IMR-90 (cell line): ENCODE measurements at places on chromosomes 11 and 22. TPM values are rescaled to one million over a fixed set of nuclear protein-coding genes. Genes with fewer than 3 reads are reported as not detected.

DNA sequence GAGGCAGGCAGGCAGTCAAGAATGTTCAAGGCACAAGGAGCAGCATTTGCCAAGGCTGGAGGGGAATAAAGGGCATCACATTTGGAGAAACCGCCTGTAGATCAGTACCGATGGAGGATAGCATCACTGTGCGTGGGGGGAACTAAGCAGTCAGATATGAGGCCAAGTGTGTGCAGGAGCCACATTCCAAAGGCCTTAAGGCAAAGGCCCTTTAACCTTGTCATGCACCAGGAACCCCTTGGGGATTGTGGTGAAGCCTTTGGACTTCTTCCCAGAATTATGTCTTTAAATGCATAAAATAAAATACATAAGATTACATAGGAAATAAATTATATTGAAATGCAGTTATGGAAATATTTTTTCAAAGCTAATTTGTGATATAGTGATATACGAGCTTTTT, 532.1 kb downstream of the BUD13 start:
- DNase-seq = no peak

DNA sequence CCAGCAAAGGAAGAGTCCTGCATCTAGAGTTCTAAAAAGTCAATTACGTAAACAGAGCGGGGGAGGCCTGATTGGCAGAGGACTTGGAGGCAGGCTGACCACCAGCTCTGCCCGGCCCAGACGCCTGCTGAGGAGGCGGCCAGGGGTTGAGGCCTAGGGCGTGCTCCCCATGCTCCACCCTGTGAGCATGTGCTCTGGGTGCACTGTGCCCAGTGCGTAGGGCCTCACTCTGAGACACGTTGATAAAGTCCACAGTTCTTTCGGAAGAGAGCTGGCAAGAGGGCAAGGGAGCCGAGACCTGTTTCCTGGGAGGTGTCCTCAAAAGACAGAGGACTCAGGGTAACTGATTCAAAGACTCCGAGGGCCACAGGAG, 25.2 kb downstream of the GRIK4 start:
- no peak for DNase-seq

GRCh38 chr22:17891481-17892167, 117.4 kb upstream of the BID start:
- no peak for DNase-seq

- DNase-seq = no peak
Measured at GRCh38 chr11:124256076-124256475, at the start of gene OR8G5. TSS of gene OR8G5 (plus strand) at chr11:124256376. CDS start at chr11:124264932, 8,556 bp downstream.

DNA sequence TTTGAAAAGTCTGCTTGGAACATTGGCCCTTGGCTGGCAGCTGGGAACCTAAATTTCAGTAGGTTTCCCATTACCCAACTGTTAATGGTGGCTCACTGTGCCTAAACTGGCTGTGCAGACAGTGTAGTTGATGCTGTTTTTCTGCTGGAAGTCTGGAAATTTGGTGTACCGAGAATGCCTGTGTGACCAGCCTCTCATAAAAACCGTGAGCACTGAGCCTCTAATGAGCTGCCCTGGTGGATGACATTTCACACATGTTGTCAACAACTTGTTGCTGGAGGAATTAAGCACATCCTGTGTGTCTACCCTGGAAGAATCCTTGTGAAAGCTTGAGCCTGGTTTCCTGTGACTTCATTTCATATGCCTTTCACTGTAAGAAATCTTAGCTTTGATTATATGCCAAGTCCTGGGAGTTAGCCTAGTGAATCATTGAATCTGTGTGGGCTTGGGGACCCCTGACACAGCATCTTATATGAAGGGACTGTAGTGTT, 131.1 kb downstream of the LDLRAD3 start:
- peak; percentile 91 for DNase-seq

DNA sequence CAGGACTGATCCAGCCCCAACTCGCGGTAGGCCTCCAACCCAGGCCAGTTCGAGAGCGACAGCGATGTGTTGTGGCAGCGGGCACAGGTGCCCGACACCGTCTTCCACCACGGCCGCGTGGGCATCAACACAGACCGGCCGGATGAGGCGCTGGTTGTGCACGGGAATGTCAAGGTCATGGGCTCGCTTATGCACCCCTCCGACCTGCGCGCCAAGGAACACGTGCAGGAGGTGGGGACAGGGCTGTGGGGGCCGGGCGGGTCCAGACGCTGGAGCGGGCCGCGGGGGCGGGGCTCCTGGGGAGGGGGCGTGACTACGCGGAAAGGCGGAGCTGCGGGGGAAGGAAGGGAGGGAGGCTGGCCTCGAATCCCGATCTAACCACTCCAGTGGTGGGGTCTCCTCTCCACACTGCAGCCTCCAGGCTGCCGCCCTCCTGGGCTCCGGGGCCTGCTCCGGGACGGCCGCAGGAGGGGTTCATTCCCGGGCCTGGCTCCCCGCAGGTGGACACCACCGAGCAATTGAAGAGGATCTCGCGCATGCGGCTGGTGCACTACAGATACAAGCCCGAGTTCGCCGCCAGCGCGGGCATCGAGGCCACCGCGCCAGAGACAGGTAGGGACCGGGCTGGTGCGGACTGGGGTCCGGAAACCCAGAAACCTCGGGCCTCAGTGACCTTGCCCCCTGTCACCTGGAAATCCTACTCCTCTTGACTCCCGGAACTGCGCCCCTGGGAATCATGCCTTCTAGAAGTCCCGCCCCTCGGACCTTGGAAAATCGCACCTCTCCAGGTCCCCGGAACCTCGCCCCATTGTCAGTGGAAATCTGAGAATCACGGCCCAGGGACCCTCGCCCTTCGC, 14.9 kb downstream of the TMEM258 start:
- no peak for DNase-seq

- peak; percentile 62 for DNase-seq
Measured at GRCh38 chr11:96052921-96053651, 129.2 kb upstream of the MTMR2 start.

DNA sequence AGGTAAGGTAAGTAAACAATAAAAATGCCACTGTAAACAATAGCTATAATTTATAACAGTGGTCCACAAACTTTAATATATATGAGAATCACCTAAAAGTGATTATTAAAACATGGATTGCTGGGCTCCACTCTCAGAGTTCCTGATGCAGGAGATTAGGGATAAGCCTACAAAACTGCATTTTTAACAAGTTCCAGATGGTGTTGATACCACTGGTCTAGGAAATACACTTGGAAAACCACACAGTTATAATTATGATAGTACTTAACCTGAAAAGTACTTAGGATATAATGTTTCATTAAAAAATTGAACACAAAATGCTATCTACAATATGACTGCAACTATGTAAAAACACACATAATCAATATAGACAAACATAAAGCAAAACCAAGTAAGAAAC, 20.4 kb downstream of the FCHSD2 start:
- no peak for DNase-seq

GRCh38 chr11:120147950-120148270, 10.0 kb upstream of the TRIM29 start:
- DNase-seq = no peak

DNA sequence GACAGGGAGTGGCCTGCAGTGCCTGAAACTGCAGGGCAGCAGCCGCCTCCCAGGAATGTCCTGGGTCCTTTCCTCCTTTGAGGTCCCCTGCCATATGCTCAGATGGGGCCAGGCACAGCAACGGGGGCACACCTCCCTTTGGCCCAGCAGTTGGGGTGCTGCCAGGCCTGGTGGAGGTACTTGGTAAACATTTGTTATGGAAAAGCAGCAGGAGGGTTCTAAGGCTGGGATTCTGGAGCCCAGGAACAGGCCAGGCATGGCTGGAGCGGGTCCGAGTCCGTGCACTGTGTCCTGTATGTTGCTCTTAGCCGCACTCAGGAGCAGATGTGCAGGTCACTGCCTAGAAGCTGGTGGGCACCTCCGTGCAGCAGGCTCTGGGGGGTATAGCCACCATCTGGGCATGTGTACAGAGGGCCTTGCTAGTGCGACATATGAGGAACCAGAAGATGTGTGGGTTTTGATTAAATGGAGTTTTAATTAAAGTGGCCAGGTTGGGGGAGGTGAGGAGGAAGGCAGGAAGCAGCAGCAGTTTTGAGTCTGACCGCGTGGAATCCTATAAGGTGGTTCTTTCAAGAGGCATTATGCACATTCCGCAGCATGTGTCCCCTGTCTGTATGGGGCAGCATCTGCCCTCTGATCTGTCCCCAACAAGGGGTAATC, 1.5 kb downstream of the ADORA2A start:
- DNase-seq = no peak

DNA sequence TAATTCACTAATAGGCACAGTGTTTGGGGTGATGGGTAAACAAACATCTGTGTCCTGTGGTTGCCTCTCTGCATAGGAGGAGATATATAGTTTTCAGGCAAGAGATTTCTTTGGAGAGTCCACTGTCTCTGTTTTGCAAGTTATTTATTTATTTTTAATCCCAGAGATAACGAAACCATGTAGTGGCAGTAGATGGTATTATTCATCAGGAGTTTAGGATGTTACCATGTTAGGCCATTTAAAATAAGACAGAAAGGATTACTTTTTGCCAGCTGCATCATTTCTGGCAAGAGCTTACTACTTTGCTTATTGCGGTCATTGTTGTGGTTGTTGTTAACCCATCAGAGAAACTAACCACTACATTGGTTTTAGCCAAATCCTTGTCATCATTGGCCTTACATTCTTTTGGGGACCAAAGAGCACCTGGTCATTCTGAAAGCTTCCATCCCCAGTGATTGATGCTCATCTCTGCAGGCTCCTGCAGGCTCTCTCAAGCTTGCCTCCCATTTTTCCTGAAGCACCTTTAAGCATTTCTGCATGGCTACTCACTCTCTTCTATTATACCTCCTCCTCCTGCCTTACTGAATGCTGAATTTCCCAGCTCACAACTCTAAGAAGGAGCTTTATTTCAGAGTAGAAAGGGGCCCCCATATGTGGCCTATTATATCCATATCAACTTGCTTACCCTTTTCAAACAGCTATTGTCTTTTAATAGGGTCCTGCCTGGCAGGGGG, 84.4 kb downstream of the CSTPP1 start:
- DNase-seq = peak; percentile 27

- DNase-seq = no peak
Measured at GRCh38 chr11:118961189-118961588, 5.1 kb downstream of the UPK2 start.

DNA sequence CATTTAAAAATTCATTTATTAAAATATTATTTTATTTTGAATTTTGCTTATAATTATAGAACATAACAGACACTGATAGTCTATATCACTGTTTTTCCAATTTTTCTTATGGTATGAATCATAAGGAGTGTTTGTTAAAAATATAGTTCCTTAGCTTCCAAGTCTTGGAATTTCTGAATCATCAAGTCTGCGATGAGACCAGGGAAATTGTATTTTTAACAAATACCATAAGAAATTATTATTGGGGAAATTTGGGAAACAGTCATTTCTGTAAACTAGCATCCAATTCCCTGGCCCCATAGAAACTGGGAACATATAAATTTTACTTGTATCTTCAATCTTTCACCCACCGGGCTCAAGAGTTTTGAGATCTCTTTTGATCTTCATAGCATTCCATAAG, 38.0 kb upstream of the PICALM start:
- peak; percentile 75 for DNase-seq

- no peak for DNase-seq
Measured at GRCh38 chr11:111977146-111978027, 40.2 kb downstream of the DIXDC1 start.

- DNase-seq = no peak
Measured at GRCh38 chr11:60923800-60924109, 505 bp upstream of the TMEM132A start.

The DDB1 gene
- 372 and 412 TPM in 2 replicates for total RNA-seq

The PHF21B gene
- total RNA-seq = not detected in 2 replicates

The GLB1L2 gene
- under 0.01 TPM in 2 replicates for total RNA-seq

The OSBP2 gene
- 1.7 and 2.2 TPM in 2 replicates for total RNA-seq
